ENCODE measurements at places on chromosomes 3 and 15. TPM values are rescaled to one million over a fixed set of nuclear protein-coding genes. Genes with fewer than 3 reads are reported as not detected.

DNA sequence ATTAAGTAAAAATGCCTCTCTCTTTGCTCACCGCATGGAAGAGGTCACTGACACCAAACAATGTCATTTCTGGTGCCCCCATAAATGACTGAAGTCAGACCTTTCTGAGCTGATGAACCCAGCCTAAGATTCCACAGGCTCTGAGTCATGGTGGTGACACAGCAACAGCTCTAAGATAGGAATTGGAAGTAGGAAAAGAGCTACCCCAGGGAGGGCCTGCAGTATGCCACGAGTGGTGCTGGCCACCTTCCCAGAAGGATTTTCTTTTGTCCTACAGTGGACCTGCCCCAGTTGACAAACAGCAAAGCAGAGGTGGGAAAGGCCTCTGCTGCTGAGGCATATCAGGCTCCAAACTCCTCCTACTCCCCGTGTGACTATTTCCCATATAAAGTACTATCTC, 208.1 kb downstream of the MINAR1 start:
- DNase-seq, result no peak

Gene SKIC8
- 55.7 TPM for total RNA-seq

Gene SLC28A2
- not detected for total RNA-seq

GRCh38 chr3:190036631-190037030, 84.1 kb downstream of the P3H2 start:
- DNase-seq, result no peak

GRCh38 chr15:74200412-74200815, 2.2 kb downstream of the STRA6 start:
- peak; percentile 80 for DNase-seq

DNA sequence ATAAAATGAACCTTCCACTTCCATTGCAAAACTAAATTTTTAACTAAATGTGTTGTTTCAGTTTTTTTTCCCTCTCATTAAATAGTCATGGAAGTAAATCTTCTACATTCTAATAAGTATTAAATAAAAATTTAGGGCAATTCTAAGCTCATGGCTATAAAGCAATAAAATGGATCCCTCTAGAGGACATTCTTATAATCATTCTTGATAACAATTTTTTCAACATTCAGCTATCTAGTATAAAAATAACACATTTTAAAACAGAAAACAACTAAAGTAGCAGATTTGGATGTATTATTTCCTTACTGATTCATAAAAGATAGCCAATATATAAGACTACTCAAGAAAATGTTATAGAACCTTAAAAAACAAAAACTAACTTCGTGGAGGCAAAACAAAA, 393.1 kb downstream of the PLOD2 start:
- DNase-seq, result no peak

- DNase-seq, result peak; percentile 73
These were observed at the start of gene TNFSF10 for GRCh38 chr3:172522871-172523818. TSS of gene TNFSF10 (minus strand) at chr3:172523430. CDS start at chr3:172523384, 46 bp downstream.

DNA sequence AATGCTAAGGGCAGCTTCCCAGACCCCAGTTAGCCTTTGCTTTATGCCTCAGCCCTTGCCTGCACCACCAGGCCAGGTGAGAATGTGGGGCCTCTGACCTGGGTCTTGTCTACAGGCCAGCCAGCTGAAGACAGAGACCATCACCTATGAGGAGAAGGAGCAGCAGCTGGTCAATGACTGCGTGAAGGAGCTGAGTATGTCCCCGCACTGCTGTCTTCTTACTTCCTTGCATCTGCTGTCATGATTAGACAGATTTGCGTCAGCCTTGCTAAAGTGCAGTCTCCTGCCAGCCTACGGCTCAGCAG, 74.6 kb downstream of the CCK start:
- no peak for DNase-seq

Gene SAXO2
- 2.6 TPM for total RNA-seq

- DNase-seq, result no peak
These were observed 202.9 kb upstream of the PROK2 start for GRCh38 chr3:71987828-71988227.

Gene CLSTN2
- total RNA-seq, result 9.7 TPM

DNA sequence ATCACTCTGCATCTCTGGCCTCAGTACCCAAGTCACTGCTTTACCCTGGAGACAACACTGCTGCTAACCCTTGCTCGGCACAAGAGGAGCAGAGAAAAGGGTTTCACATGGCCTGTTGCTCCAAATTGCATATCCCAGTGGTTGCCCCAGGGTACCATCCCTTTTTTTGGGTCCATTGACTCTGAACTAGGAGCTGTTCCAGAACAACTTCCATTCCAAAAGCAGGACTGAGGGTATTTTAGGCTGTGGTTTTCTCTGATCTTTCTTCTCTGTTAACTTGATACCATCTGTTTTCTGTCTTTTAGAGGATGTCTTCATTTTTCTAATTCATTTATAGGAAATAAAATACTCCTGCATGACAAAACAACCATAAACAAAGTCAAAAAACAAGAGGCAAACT, 17.3 kb upstream of the RYK start:
- no peak for DNase-seq

Data from ureter (tissue), 1 donor.